ENCODE measurements at places on chromosomes 11 and 22. TPM values are rescaled to one million over a fixed set of nuclear protein-coding genes. Genes with fewer than 3 reads are reported as not detected.

CHEK2 gene
- total RNA-seq = 35.7 TPM

CECR2 gene
- 0.09 TPM for total RNA-seq

MDK gene
- total RNA-seq = 139 TPM

ANKK1 gene
- 0.90 TPM for total RNA-seq

H19 gene
- total RNA-seq = 1.9 TPM

CBLIF gene
- not detected for total RNA-seq

TMEM45B gene
- 16.1 TPM for total RNA-seq

TPH1 gene
- total RNA-seq = 0.24 TPM

FAM227A gene
- total RNA-seq = 10.8 TPM

OR4A16 gene
- total RNA-seq = not detected

C11orf87 gene
- not detected for total RNA-seq

ZNF195 gene
- 65.5 TPM for total RNA-seq

AMOTL1 gene
- 22.0 TPM for total RNA-seq

GRCh38 chr11:65274735-65275682, 13.2 kb downstream of the POLA2 start:
- DNase-seq = peak; percentile 86

DNA sequence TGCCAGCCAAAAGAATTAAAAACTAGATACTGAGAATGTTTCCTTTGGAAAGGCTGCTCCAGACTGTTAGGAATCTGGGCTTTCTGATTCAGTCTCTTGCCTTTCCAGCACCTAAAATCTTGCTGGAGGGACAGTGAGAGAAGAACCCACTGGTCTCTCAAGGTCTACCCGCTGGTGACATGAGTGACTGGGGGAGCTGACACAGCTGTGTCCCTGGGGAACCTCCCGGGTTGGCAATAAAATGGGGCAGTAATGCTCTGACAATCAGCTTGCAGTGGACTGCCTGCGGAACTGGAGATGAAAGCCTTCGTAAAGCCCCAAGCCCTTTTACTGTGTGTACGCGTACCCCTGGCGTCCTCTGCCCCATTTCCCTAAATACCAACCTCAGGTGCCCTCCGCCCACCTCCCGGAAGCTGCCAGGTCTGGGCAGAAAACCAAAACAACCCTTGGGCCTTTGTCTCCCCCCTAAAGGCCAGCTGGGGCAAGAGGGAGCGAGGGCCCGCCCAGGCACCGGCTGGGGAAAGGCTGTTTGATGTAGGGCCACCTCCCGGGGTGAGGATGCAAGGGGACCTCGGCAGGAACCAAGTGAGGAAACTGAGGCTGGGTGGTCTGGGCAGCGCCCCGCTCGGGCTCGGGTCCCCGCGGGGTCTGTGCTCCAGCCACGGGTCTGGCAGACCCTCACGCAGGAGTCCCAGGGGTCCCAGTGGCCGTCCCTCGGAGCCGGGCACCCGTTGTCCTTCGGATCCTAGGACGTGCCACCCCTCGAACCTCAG, 741 bp downstream of the CARS1 start:
- peak; percentile 17 for DNase-seq

DNA sequence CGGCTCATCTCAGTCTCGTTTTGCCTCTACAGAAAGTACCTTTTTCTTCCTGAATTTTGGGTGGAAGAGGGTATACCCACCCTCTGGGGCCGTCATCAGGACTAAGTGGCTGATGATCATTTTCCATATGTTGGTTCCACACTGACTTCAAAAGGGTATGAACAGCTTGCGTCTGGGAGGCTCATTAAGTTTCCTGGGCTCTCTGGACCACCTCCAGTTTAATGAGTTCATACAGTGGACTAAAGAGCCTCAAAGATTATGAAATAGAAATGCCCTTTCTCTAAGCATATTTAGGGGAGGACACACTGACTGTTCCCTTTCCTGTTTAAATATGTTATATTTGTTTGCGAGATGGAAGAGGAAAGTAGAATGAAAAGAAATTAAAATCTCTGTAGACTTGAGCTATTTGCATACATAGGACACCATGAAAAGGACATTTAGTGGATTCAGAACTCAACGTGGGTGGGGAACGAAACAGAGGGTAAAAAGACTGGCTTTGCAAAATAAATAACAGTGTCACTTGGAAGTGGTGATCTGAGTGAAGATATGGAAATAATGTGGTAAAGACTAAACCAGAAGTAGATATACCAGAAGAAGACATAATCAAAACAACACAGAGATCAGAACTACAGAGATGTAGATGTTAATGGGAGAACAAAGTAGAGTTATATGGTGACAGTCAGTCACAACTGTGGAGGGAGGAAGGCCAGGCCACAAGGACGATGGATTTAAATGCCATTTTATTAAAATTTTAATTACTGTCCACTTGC, 18.7 kb downstream of the LDLRAD3 start:
- no peak for DNase-seq

DNA sequence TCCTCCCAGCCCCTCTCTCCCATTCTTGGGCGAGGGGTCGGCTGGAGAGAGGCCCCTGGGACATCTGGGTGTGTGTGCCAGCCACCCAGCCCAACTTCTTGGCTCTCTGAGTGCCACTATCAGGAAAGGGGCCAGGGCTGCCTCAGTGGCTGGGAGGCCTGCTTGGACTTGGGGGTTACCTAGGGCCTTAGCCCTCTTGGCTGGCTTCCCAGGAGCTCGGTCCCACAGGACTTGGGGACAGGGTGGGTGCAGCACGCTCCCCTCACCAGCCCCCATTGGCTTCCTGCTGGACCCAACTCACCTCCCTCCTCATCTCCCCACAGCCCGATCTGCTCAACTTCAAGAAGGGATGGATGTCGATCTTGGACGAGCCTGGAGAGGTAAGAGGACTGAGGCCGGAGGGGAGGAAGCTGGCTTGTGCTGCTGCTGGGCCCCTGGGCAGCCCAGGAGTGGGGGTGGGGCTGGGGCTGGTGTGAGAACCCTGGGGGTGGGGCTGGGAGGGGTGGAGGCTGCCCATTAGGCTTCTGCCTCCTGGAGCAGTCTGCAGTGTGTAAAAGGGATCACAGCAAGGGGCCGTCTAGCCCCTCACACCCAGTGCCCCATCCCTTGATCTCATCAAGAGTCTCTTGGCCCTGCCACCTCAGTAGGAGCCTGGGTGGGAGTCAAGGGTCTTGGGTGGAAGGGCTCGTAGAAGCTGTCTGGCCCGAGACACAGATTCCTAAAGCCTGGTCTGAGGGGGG, 54.8 kb downstream of the TRIOBP start:
- DNase-seq = no peak

GRCh38 chr11:86303257-86303656, 1.2 kb downstream of the HIKESHI start:
- no peak for DNase-seq

- DNase-seq = no peak
These were observed 1.3 kb upstream of the DKK3 start for GRCh38 chr11:12009617-12010321.

- no peak for DNase-seq
These were observed 211.8 kb downstream of the LUZP2 start for GRCh38 chr11:24708616-24709015.

- DNase-seq = no peak
These were observed 9.6 kb downstream of the WT1 start for GRCh38 chr11:32425761-32426160.

DNA sequence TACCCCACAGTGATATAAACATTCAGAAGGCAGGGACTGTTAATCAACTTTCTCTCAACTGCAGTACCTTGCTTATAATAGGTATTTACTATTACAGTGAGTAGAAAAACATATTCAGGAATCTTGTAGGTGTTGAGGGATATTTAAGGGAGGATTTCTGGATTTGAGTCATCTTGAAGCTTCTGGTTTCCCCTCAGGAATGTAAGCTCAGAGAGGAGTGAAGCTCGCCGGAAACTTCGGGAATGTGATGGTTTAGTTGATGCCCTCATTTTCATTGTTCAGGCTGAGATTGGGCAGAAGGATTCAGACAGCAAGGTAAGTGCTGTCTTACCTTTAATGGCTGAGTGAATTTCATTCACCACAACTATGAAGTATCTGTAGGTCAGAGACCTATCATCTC, 42.9 kb downstream of the CTNND1 start:
- DNase-seq = no peak

- no peak for DNase-seq
These were observed 37.6 kb upstream of the CRYBB3 start for GRCh38 chr22:25161916-25162530.

DNA sequence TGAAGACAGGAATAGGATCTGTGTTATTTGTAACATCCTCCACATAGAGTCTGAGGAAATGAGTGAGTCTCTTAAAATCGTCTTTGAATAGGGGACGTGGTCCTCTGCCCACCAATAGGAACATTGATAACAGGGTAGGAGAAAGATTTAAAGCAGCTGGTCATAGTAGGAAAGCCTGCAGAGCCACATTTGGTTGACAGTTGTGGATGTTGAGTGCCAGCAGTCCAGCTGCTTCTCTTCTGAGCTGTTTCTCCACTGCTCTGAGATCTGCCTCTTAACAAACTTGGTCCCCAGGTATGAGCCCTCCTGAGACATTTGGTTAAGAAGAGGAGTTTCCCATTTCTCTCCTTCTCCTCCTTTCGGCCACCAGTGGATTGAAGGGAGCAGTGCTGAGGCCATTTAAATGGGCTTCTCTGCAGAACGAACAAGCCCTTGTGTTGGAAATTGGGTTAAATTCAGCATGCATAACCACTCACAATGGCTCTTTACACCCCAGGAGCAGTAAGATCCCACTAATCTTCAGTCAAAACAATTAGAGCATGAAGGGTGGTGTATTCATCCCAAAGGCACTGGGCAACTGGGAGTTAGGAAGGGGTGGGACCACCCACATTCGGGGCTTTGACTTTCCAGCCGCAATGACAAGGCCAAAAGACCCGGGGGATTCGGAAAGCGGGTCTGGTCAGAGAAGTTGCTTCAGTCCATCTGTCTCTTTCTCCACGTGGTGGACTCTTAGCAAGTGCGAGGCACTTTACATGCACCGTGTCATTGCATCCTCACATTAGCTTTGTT, 32.3 kb downstream of the MIAT start:
- no peak for DNase-seq

GRCh38 chr11:68992743-68993255, 12.0 kb upstream of the MRGPRD start:
- no peak for DNase-seq

DNA sequence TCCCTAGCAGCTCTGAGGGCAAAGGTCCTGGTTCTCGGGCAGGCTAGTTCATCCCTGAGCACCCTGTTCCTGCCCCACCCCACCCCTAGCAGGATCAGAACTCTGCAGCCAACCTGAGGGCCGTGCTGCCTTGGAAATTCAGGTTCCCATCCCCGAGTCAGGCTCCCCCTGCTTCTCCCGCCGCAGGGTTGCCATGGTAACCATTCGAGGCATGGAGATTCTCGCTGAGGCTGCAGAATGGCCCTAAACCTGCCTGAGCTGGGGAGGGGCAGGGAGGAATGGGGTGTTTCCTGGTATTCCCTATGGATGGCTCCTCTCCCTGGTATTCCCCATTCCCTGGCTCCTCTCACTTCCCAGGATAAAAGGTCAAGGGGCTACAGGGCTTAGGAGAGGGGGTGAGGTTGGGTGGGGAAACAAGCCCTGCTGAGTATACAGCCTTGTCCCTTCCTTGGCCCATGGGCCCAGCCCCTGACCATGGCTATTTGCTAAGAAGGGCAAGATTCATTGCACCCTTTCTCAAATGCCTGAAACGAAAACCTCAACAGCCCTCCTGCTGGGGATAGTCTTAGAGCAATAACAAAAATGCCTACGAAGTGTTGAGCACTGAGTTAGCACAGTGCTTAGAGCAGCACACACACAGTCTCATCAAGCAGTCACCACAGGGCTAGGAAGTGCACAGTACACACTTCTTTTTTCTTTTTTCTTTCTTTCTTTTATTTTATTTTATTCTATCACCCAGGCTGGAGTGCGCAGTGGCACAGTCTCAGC, 58.7 kb downstream of the CHST1 start:
- no peak for DNase-seq

Data from Calu3 (cell line).